Esophagus squamous epithelium (tissue), 5 donors: ENCODE measurements at places on chromosomes 1 and 21.
A peak's percentile ranks its signal among the peaks of the same experiment; 100 is the strongest.

GRCh38 chr1:3504822-3505153, 50.3 kb downstream of the ARHGEF16 start:
- peaks cover 14% of the 10 kb centered on the region for H3K4me1 ChIP-seq
- H3K27me3 ChIP-seq, result no peaks in the 10 kb centered on the region
- H3K27ac ChIP-seq, result peak overlapping the region; percentile 75
- no peak for DNase-seq
- no peak overlapping the region for H3K4me3 ChIP-seq

DNA sequence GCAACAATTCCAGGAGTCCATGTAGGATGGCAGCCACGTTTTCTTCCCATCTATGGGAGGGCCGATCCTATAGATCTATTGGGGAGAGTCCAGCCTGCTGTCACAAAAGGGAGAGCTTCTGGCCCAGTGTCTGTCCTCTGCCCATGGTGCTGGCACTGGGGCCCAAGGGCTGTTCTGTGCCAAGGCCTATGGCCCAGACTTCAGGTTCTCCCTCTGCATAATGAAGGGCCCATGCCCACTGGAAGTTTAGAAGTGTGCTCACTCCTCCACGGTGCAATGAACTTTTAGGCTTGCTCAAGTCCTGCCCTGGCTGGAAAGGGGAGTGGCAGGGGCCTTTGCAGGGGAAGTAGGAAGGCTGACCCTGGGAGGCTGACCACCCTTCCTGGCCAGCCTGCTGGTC, 44.1 kb upstream of the ATP2B4 start:
- no peak overlapping the region for H3K4me3 ChIP-seq
- H3K27ac ChIP-seq, result no peak overlapping the region
- no peaks in the 10 kb centered on the region for H3K36me3 ChIP-seq
- no peaks in the 10 kb centered on the region for H3K4me1 ChIP-seq

DNA sequence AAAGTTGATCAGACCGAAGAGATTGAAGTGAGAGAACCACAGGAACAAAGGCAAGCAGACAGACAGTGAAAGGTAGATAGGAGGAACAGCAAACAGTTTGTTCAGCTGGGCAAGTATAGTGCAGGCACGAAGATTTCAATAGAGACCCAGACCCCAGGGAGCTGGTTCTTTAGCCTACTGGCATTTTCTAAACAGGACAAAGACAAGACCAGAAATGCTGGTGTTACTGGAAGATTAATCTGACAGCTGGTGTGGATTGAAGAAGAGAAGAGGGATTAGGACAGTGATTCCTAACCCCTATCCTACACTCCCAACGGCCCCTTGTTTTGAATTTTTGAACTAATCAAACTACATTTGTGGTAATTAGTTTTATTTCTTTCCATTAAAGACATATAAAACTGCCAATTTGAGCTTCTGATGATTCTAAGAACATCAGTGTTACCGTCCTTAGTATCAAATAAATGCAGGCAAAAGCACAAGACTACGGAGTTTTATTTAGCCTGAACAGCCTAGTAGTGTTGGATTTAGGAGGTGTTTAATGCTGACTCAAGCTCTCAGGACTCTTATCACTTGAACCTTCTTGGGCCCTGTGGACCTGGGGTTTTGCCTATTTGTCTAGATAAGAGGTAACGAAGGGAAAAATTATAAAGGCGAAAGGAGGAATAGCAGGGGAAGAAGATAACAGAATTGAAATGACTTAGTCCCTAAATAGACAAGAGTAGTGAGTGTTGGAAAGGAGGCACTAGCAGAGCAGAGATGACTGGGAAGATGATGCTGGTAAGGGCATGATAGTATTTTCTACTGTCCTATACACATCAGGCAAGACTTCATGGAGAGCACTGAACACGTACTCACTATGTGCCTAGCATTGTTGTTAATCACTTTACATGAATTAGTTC, 2.0 kb downstream of the NPL start:
- no peak for DNase-seq
- H3K27ac ChIP-seq, result no peak overlapping the region
- H3K4me1 ChIP-seq, result peaks cover 19% of the 10 kb centered on the region
- no peaks in the 10 kb centered on the region for H3K27me3 ChIP-seq
- H3K4me3 ChIP-seq, result no peak overlapping the region
- no peaks in the 10 kb centered on the region for H3K36me3 ChIP-seq

- no peaks in the 10 kb centered on the region for H3K4me1 ChIP-seq
- no peak overlapping the region for H3K4me3 ChIP-seq
- H3K27ac ChIP-seq, result no peak overlapping the region
- H3K27me3 ChIP-seq, result no peaks in the 10 kb centered on the region
Measured at GRCh38 chr21:41054018-41054578, 113.9 kb upstream of the BACE2 start.

DNA sequence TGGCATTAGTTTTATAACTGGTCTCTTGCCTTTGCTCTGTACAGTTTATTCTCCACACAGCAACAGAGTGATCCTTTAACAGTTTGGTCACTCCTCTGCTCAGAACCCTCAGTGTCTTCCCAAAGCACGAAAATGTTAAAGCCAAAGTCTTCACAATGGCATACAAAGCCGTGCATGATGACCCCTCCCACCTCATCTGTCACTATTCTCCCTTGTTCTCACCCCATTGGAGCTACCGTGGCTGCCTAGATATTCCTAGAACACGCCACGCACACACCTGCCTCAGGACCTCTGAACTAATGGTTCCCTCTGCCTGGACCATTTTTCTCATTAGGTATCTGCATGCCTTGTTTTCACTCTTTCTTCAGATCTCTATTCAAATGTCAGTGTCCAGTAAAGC, 8.6 kb upstream of the SEMA4A start:
- no peak overlapping the region for H3K27ac ChIP-seq
- H3K27me3 ChIP-seq, result no peaks in the 10 kb centered on the region
- H3K4me1 ChIP-seq, result peaks cover 20% of the 10 kb centered on the region
- H3K4me3 ChIP-seq, result no peak overlapping the region

DNA sequence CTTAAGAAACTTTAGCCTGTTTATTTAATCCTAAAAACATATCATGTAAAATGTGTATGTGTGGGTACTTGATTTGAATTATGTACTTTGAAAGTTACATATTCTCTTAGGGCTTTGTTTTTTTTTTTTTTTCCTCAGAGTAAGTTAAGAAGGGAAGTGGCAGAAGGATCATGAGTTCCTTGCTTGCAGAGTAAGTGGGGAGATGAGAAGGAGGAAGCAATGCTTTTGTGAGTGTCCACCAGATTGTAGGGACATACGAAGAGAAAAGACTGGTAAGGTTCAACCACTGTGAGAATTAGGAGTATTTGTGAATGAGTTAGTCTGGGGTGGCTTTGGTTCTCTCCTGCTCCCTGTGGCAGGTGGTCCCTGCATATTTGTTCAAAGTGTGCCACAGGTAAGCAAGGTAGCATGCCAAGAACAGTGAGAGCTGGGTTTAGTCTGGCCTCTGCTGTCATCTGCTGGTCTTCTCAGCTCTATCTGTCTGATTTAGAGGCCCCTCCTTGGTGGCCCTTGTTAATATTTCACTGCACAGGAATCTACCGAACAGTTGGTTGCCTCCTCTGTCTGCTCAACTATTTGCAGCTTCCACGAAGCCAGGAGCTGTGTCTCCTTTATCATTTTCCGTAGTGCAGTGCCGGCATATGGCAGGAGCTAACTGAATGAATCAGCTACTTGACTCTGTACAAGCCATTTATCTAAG, 9.5 kb downstream of the DNM3 start:
- no peaks in the 10 kb centered on the region for H3K27me3 ChIP-seq
- H3K27ac ChIP-seq, result no peak overlapping the region
- H3K36me3 ChIP-seq, result no peaks in the 10 kb centered on the region
- no peak overlapping the region for H3K4me3 ChIP-seq
- no peak for DNase-seq

DNA sequence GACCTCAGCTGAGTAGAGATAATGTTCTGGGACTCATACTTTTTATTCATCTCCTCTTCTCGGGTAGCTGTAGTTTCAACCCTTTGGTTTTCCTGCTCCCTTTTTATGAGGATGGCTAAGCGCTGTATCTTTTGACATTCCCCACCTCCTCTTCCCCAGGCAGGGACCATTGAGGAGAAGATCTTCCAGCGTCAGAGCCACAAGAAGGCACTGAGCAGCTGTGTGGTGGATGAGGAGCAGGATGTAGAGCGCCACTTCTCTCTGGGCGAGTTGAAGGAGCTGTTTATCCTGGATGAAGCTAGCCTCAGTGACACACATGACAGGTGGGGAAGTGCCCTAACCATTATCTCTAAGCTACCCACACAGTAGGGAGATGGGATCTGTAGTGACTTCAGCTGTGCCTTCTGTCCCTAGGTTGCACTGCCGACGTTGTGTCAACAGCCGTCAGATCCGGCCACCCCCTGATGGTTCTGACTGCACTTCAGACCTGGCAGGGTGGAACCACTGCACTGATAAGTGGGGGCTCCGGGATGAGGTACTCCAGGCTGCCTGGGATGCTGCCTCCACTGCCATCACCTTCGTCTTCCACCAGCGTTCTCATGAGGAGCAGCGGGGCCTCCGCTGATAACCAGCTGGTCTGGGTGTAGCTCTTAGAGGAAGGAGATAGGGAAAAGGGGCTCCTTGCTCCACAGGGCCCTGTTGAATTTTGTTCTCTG, 25.6 kb downstream of the LRRC41 start:
- H3K4me1 ChIP-seq, result no peaks in the 10 kb centered on the region
- peaks cover 17% of the 10 kb centered on the region for H3K36me3 ChIP-seq
- H3K4me3 ChIP-seq, result no peak overlapping the region

- H3K36me3 ChIP-seq, result no peaks in the 10 kb centered on the region
- no peaks in the 10 kb centered on the region for H3K27me3 ChIP-seq
- no peak overlapping the region for H3K27ac ChIP-seq
- no peaks in the 10 kb centered on the region for H3K4me1 ChIP-seq
- DNase-seq, result no peak
- H3K4me3 ChIP-seq, result no peak overlapping the region
Measured at GRCh38 chr21:40620386-40621145, 226.4 kb downstream of the DSCAM start.

DNA sequence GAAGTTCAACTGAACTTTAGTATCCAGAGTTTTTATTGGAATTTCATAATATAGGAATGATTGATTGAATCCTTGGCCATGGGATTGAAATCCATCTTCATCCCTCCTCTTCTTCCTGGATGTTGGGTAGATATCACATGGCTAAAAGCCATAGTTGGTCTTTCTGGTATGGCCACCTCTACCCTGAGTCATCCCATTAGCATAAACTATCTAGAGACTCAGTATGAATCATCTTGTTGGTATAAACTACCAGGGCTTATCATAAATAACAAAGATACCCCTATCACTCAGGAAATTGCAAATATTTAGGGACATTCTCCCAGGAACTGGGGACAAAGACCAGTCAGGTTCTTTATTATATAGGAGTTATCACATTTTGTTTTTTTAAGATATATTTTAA, 21.2 kb upstream of the ZP4 start:
- H3K36me3 ChIP-seq, result no peaks in the 10 kb centered on the region
- no peaks in the 10 kb centered on the region for H3K4me1 ChIP-seq
- H3K27me3 ChIP-seq, result no peaks in the 10 kb centered on the region
- no peak overlapping the region for H3K4me3 ChIP-seq

GRCh38 chr21:43890042-43890441, 25.0 kb downstream of the AGPAT3 start:
- no peak overlapping the region for H3K27ac ChIP-seq
- DNase-seq, result no peak
- no peak overlapping the region for H3K4me3 ChIP-seq
- no peaks in the 10 kb centered on the region for H3K27me3 ChIP-seq

GRCh38 chr1:39852876-39853275, 30.4 kb downstream of the TRIT1 start:
- H3K27me3 ChIP-seq, result no peaks in the 10 kb centered on the region
- no peak overlapping the region for H3K4me3 ChIP-seq
- H3K4me1 ChIP-seq, result peaks cover 17% of the 10 kb centered on the region
- H3K27ac ChIP-seq, result peak overlapping the region; percentile 83

DNA sequence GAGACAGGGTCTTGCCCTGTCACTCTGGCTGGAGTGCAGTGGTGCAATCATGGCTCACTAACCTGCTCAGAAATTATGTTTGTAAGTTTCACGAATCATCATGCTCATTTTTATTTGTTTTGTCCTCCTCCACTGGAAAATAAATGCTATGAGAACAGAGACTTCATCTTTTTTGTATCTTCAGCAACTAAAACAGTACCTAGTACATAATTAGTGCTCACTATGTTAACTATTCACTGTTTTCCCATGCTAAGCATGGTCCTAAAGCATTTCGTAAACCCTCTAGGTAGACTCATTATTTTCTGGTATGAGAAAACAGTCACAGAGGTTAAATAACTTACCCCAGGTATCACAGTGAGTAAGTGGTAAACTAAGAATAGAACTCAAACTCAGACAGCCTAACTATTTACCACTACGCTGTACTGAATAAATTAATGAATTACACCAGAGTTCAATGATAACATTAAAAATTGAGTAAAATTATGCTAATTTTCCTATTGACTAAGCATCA, 118.4 kb downstream of the RERE start:
- H3K4me1 ChIP-seq, result peaks cover 40% of the 10 kb centered on the region
- no peaks in the 10 kb centered on the region for H3K36me3 ChIP-seq
- no peaks in the 10 kb centered on the region for H3K27me3 ChIP-seq
- no peak for DNase-seq
- no peak overlapping the region for H3K4me3 ChIP-seq

DNA sequence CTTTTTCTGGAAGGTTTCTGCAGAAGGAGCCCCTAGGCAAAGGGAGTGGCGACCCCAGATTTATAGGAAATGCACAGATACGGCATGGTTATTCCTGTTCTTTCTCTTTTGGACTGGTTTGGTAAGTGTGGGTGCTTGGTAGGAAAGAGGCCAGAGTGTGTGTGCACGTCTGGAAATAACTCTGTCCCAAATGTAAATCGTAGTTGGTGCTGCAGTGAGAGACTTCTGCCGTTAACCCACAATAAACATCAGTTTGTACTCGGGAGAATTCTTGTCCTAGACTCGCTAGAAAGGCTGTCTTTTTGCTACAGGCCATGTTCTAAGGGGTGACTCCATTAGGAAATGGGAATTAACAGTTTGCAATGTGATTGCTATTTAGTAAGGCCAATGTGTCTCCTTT, 779 bp downstream of the SLC44A3 start:
- no peaks in the 10 kb centered on the region for H3K36me3 ChIP-seq
- peaks cover 5% of the 10 kb centered on the region for H3K4me1 ChIP-seq
- no peak for DNase-seq
- peaks cover 18% of the 10 kb centered on the region for H3K27me3 ChIP-seq

- H3K27ac ChIP-seq, result peak overlapping the region; percentile 91
- no peak overlapping the region for H3K4me3 ChIP-seq
- peaks cover 10% of the 10 kb centered on the region for H3K27me3 ChIP-seq
- H3K36me3 ChIP-seq, result no peaks in the 10 kb centered on the region
- no peak for DNase-seq
Measured at GRCh38 chr1:10781137-10781536, 15.3 kb downstream of the CASZ1 start.

DNA sequence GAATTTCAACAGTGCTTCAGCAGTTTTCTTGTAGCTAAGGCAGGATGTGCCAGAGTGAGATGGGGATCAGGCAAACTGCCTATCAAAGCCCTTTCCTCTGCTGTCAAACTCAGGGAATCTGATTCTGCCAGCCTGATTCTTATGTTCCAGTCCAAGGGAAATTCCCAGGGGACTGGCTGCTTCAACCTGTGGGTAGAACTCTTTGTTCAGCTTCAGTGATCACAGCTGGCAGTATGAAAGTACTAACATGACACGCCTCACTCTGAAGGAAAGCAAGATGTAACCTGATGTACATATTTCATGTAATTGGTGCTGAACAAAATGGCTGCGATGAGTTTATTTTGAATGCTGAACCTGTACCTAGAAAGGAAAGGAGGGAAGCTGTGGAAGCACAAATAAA, 40.1 kb upstream of the SLC5A9 start:
- no peak overlapping the region for H3K4me3 ChIP-seq
- no peaks in the 10 kb centered on the region for H3K36me3 ChIP-seq
- no peaks in the 10 kb centered on the region for H3K4me1 ChIP-seq
- no peak overlapping the region for H3K27ac ChIP-seq
